Right renal cortex interstitium (tissue), 3 donors: ENCODE measurements at places on chromosomes 2 and 18. TPM values are rescaled to one million over a fixed set of nuclear protein-coding genes. Genes with fewer than 3 reads are reported as not detected.

AOX1 gene
- polyA plus RNA-seq = 2.8 TPM

L3MBTL4 gene
- polyA plus RNA-seq = 5.1 TPM

GPR45 gene
- polyA plus RNA-seq = not detected

PAX8 gene
- polyA plus RNA-seq = 241 TPM

ARID5A gene
- 4.1 TPM for polyA plus RNA-seq

ARHGAP28 gene
- polyA plus RNA-seq = 71.0 TPM

CXCR1 gene
- not detected for polyA plus RNA-seq

TOGARAM2 gene
- 0.94 TPM for polyA plus RNA-seq

RAB27B gene
- 5.3 TPM for polyA plus RNA-seq

LOXHD1 gene
- polyA plus RNA-seq = 0.68 TPM

ARMC9 gene
- polyA plus RNA-seq = 24.1 TPM

DTNA gene
- polyA plus RNA-seq = 20.5 TPM

HTR2B gene
- polyA plus RNA-seq = 15.6 TPM

PLCD4 gene
- polyA plus RNA-seq = 10.0 TPM

ZC3H8 gene
- 17.5 TPM for polyA plus RNA-seq
